ENCODE measurements at places on chromosomes 5 and 9.
A peak's percentile ranks its signal among the peaks of the same experiment; 100 is the strongest.

- DNase-seq: no peak
Measured at GRCh38 chr9:129342591-129343423, 164.7 kb upstream of the IER5L start.

DNA sequence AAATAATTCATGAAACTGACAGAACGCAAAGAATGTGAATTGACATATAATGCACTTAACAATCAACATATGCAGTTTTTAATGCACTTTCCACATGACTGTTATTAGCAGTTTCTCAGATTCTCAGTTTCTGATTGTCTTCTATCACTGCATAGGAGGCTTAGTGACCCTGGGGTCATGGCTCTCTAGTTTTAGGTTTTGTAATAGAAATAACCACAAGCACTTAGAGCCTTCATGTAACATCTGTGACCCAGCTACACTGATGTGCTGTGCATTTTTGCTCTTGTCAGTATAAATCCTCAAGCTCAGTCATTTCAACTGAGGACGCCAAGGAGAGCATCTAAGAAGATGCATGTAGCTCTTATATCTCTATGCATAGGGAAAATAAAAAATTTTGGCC is 163.1 kb upstream of the IZUMO3 start:
- no peak for DNase-seq

GRCh38 chr9:108439947-108440346 is 415.8 kb downstream of the ACTL7B start:
- DNase-seq: no peak

GRCh38 chr9:120689860-120690259 is 24.4 kb downstream of the MEGF9 start:
- DNase-seq: no peak

- DNase-seq: no peak
Measured at GRCh38 chr5:77957-78804, 13.8 kb upstream of the PLEKHG4B start.

GRCh38 chr9:110626101-110626829 is 42.3 kb upstream of the MUSK start:
- DNase-seq: peak; percentile 51

- DNase-seq: no peak
Measured at GRCh38 chr9:105531530-105531929, 26.4 kb upstream of the FKTN start.

GRCh38 chr5:180785794-180786221 is 16.8 kb downstream of the MGAT1 start:
- peak; percentile 55 for DNase-seq

DNA sequence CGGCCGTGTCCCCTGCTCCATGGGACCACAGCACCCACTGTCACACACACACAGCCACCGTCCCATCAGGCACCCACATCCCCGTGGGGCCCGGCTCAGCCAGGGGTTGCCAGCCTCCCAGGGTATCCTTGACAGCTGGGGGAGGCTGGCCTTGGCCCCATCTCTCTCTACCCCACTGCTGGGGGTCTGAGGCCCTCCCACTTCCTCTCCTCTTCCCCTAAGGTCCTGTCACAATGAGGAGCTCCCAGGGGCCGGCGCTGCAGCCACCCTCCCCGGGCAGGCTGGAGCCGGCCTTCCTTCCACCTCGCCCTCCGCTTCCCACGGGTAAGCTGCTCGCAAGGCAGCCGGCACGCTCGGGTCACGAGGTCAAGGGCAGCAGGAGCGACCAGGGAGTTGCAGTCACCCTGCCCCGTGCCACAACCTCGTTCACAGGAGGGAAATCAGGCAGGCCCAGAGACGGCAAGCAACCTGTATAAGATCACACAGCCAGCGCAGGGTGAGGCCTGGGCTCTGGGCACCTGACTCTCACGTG is 38.6 kb upstream of the NOTCH1 start:
- no peak for DNase-seq

DNA sequence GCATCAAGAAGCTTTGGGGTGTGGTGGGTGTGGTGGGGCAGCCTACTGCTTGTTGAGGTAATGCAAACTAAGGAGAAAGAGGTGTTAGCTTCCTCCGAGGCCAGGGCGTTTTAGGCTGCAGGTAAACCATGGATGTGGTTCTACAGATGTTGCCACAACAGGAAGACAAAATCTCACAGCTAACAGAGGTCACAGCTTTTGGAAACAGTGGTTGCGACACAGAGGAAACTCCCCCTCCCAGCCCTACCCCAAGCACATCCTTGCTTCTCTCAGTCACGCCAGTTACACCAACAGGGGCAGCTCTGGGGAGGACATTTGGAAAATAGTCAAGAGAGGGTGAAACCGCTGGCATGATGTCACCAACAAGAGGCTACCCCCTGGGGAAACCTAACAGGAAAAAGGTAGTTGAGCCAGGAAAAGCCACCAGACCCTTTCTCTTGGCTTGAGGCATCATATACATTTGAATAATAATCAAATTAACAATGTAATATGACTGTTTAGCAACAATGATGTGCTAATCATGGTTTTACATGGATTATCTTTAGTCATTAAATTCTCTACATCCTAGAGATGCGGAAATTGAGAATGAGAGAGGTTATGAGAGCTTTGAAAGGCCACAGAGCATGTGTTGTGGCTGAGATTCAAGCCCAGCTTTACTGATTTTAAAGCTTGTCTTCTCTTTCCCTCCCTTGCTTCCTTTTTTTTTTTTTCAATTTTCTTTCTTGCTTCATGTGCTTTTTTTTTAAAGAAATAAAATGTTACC is 82.2 kb upstream of the IL12B start:
- DNase-seq: no peak

- no peak for DNase-seq
Measured at GRCh38 chr9:16157216-16157615, 604.4 kb downstream of the CCDC171 start.

GRCh38 chr5:3891113-3891512 is 295.5 kb downstream of the IRX1 start:
- no peak for DNase-seq

- DNase-seq: no peak
Measured at GRCh38 chr9:34628656-34629490, at the start of gene ARID3C. TSS of gene ARID3C (minus strand) at chr9:34629066. CDS start at chr9:34628014, 1,052 bp downstream.

DNA sequence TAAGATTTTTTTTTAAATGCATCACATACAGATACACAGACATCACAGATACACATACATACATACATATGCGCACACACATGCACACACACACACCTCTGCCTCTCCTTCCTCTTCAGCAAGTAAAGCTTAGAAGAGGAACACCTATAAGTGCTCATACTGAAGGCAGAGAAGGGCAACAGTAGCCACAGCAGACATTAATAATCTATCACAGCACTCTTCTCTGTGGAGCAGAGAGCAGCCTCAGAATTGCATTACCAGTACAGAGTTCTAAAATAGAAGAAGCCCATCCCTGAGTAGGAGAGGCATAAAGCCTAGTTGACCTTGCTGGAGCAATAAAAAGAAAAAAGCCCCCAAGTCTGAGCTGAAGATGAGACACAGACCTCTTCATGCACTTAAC is 110.6 kb downstream of the MLLT3 start:
- DNase-seq: no peak

- DNase-seq: no peak
Measured at GRCh38 chr9:19119246-19119645, 8.0 kb downstream of the PLIN2 start.

DNA sequence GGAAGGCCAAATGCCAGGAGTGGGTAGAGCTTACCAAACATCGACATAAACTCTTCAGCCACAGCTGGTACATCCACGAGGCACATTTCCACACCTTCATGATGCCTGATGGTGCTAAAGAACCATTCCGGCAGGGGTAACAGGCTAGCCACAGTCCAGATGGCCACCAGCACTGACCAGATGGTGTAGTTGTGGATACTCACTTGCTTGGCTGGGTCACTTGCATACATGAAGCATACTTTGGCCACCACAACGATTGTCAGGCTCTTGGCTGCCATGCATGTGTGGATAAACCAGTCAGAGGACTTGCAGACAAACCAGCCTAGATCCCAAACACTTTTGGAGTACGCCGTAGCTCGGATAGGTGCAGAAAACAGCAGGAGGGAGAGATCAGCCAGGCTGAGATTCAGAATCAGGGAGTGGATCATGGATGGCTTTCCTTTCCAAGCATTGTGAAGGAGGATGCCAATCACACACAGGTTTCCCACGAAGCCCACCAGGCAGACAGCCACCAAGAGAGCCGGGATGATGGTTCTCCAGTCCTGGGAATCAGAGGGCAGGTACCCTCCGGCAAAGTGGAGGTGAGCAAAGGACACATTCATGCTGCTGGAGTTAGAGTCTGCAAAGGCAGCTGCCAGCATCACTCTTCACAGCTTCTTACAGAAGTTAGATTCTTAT is 378 bp downstream of the GPR151 start:
- no peak for DNase-seq

GRCh38 chr5:107916731-107917725 is 246.3 kb upstream of the EFNA5 start:
- DNase-seq: no peak

- DNase-seq: no peak
Measured at GRCh38 chr9:131736431-131736830, 3.4 kb downstream of the RAPGEF1 start.

- no peak for DNase-seq
Measured at GRCh38 chr5:139646912-139647505, 1.1 kb upstream of the CXXC5 start.

GRCh38 chr5:5739490-5739945 is 317.0 kb downstream of the ICE1 start:
- no peak for DNase-seq

GRCh38 chr9:120574473-120574872 is 5.5 kb downstream of the CDK5RAP2 start:
- no peak for DNase-seq

DNA sequence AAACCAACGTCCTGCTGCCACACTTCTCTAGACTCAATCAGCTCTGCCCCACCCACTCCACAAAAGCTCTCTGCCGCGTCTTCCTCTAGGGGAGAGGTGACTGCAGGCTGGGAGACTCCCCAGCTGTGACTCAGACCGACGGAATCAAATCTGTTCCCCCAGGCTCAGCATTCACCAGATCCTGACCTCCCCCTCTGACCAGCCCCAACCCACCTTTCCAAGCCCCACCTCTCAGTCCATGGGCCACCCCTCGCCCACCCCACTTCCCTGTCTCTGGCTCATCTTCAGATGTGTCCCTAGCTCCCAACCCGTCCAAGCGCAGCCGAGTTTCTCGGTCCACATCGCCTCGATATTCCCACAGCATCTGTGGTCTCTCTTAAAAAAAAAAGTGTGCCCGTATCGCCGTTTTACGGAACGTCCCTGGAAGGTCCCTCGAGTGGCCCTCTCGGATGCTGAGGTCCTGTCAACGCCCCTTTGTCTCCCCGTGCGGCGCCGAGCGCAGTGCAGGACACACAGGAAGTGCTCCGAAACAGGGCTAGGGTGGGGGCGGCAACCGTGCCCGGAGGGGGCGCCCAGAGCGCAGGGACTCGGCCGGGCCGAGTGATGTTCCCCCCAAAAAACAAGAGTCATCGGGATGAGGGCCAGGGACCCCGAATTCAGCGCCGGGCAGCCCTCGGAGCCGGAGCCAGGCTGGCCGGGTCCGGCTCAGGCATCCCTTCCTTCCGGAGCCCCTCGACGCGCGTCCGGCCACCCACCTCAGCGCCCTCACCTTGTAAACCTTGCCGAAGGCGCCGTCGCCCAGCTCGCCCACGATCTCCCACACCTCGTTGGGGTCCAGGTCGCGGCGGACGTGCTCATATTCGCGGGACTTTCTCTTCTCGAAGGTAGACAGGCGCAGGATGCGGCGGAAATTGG is 649 bp downstream of the STK10 start:
- DNase-seq: peak; percentile 29

- no peak for DNase-seq
Measured at GRCh38 chr5:32413466-32414263, 30.9 kb downstream of the ZFR start.

DNA sequence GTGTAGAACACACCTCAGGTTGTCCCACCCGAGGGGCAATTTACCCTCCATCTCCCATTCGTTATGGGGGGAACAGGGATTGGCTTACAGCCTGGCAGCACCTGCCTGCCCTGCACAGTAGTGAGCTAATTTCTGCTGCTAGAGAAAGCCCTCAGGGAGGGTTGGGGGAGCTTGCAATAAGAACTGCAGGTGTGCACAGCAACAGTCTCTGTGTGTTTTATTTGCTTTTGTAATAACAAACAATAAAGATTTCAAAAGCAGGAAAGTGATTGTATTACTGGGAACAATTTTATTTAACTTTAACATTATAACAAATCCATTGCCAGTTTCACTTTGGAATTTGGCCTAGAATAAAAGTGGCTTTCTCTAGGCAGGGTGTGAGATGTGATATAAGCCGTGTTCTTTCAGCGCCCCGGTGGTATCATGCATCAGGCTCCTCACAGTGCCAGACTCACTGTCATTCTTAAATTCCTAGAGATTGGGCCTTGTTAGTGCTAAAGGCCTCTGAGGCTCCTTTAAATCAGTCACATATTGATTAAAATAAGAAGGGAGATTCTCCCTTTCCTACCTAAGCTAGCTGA is 81.1 kb downstream of the RMI1 start:
- no peak for DNase-seq

DNA sequence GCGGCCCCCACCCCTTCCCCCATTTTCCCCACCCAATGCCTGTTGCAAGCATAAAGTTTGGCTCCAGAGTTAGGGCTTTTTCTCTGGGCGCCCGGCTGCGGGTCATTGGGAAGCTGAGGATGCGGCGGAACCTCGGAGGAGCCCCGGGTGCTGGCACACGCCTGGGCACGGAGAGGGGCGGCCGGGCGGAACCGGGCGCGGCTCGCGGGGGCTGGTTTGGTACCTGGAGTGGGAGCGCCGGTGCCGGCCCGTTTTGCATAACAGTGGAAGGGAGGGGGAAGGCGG is 1.2 kb downstream of the PPARGC1B start:
- no peak for DNase-seq

DNA sequence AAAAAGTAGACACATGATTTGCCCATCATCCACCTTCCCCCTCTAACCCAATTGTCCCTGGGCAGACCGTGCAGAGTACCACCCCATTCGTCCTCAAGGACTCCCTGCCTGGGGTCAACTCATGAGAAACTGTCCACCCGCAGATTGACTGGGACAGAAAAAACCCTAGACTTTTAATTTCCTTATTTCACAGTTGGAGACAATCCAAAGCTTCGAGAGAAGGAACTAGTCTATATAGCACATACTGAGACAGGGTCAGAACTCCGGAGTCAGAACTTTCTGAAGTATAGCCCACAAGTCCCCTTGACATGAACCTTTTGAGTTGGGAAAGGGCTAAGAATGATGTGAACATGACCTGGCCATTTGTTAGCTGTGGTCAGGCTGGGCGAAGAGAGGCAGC is 7.5 kb upstream of the GPX3 start:
- DNase-seq: no peak

GRCh38 chr5:31285025-31285424 is 91.5 kb downstream of the CDH6 start:
- no peak for DNase-seq

Measured in AG09319 (cell line).